Osteocyte (in vitro differentiated cells): ENCODE measurements at places on chromosomes 11 and 22.

DNA sequence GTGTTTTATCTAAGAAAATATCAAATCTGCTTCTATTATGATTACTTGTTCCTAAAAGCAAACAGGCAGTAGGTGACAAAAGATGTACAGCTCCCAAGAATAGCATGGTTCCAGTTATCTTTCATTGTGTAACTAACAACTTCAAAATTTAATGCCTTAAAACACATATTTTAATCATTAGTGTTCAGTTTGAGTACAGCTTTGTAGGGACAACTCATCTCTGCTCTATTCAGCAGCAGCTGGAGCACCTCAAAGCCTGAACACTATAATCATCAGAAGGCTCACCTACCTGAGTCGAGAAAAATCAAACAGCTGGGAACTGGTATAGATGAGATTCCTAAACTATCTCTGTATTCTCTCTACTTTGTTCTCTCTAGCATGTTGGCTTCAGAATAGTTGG is 24.3 kb upstream of the OR5B12 start:
- DNase-seq: no peak

GRCh38 chr11:95156916-95157541 is 67.4 kb downstream of the ENDOD1 start:
- no peak for DNase-seq

DNA sequence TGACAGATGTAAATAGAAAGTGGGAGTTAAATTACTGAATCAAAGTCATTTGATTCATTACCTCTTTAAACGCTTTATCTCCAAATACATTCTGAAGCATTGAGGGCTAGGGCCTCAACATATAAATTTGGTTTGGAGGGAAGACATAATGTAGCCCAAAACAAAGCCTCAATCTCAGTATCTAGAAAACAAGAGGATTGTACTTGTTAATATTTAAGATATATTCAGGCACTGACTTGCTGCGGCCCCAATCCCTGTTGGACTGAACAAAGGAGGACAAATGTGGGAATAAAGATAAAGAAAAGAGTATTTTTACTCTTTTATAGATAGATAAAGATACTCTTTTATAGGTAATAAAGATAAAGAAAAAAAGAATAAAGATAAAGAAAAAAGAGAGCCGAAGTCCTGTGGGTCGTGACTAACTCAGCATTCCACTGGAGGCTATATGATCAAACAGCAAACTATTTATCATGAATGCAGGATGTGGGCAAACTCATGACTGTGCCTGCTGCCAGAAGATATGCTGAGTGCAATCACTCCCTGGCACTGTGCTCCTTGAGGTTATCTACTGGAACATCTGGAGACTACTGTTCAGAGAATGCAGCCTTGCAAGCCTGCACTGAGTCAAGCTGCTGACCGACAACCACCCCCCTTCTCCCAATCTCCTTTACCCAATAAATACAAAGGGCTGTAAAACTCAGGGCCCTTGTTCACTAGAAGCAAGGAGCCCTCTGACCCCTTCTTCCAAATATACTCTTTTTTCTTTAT is 6.9 kb downstream of the OR10V1 start:
- DNase-seq: no peak

DNA sequence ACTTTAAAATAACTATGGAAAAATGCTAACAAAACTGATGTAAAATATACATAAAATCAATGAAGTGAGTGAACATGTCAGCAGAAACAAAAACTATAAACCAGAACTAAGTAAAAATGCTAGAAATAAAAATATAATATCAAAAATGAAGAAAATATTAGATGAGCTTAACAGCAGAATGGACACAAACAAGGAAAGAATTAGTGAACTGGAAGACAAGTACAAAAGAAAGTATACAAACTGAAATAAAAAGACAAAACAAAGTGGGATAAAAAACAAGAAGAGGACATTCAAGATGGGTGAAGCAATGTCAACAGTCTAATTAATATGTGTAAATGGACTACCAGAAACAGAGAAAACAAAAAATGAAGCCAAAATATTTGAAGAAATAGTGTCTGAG is 339.2 kb downstream of the NXPE2 start:
- DNase-seq: no peak

GRCh38 chr11:11186249-11186648 is 166.8 kb downstream of the CSNK2A3 start:
- no peak for DNase-seq

GRCh38 chr11:103055221-103055890 is 36.6 kb downstream of the DCUN1D5 start:
- DNase-seq: no peak

GRCh38 chr11:80261776-80262175 is 820.9 kb upstream of the TENM4 start:
- DNase-seq: no peak

DNA sequence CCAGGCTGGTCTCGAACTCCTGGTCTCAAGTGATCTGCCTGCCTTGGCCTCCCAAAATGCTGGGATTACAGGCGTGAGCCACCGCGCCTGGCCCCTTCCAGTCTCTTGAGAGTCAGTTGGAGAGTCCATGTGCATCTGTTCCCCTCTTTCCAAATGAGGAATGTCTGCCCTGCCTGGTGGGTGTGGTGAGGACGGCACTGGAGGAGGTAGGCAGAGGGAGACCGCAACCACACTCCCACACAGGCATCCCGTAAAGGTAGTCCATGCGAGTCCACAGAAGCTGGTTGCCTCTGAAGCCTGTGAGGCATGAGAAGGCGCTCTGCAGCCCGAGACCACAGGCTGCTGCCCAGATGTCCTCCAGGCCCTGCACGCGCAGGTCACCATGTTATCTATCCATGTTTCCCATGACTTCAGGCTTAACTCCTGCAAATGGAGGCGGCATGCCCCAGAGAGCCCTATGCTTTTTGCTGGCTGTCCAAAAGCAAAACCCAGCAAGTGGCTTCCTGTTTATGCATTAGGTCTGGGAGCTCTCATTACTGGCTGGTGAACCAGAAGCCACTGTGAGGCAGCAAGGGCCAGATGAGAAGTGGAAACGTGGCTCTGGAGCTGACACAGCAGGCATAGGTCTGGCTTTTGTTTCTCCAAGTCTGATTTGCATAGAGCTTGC is 43.4 kb downstream of the GRIK4 start:
- no peak for DNase-seq

DNA sequence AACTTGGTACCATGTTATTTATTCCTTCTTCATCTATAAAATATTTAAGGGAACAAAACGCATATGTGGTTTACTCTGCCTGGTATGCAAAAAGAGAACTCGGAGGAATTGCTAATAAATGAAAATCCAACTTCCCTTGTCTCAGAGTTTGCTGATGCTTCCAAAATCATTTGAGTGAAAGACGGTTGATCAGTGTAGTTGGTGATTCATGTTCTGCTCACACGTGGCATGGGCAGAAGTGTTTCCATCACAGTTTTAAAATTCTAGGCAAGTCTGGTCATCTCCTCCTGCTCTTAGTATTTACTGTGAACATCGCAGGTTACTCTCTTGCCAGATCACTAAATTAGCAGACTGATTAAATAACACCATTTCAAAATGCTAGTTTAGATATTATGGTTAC is 11.9 kb upstream of the PARVB start:
- no peak for DNase-seq

- DNase-seq: no peak
These were observed 907.1 kb downstream of the DLG2 start for GRCh38 chr11:84719935-84720577.

- no peak for DNase-seq
These were observed 94.5 kb downstream of the CD44 start for GRCh38 chr11:35233518-35233917.

DNA sequence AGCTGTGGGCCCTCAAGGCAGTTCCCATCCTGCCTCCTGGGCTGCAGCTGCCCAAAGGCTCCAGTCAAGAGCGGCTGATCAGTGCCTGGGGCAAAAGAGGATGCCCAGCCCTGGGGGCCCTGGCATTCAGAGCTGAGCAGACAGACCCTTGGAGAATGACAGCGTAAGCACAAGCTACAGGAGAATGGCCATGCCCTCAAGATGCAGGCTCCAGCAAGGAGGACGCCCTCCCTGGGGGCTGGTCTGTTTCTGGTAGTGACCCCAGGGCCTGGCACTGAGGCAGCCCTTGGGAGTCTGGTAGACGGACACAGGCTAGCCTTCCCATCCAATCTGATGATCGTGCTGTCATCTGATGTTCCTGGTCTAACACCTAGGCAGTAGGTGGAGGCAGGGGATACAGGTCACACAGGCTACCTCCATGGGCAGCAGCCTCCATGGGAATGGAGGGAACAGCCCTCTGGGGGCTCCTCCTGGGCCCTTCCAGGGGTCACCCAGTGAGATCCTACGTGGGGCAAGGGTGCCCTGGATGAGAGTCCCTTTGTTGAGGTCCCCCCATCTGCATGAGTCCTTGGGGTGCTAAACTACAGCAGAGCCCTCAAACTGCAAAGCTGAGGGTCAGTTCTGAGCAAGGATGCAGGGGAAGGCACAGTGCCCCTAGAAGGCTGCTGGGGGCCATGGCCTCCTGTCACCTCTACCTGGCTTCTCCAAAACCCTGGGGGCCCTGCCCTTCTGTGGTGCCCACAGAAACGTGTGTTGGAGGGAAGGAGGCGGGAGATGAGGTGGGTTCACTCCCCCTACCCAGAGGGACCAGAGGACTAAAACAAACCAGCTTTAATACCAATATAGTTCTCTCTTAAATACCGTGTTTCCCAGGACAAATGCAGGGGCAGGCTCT is 10.2 kb upstream of the SF1 start:
- no peak for DNase-seq

- DNase-seq: no peak
These were observed 342.7 kb downstream of the TENM4 start for GRCh38 chr11:79098146-79098545.

DNA sequence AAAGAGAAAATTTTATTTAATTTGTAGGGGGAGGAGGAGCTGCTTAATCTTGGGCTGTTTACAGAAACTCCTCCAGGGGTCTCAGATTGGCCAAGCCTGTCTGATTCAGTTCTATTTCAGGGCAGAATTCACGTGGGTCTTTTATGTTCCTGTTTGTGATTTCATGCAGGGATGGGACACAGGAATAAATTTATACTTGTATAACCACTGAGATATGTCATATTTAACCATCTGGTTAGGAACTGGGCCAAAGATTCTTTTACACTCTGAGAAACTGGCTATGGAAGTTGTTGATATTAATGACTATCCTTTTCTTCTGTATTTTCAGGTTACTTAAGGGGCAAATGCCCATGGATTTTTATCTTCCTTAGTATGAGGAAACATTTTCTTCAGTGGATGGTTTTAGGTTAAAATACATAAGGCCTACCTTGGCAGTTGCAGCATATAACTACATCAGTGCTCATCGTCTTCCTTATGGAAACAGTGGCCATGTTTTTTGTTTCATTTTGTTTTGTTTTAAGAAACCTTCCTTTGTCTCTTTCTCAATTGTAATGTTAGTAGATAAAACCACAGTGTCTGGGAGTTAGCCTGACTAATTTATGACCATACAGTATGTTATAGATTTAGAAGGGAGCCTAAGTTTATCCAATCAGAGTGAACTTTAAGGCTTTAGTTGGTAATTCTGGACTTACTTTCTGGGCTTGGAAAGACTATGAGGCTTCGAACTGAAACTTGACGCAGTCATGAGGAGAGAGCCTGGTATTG is 132.4 kb upstream of the ANO3 start:
- no peak for DNase-seq

GRCh38 chr11:61725781-61726231 is 26.6 kb upstream of the MYRF start:
- no peak for DNase-seq

- no peak for DNase-seq
These were observed 41.5 kb downstream of the OR4D9 start for GRCh38 chr11:59552844-59553243.

GRCh38 chr11:121048464-121049233 is 24.7 kb downstream of the TBCEL start:
- DNase-seq: no peak

GRCh38 chr11:103798446-103798845 is 238.0 kb upstream of the DDI1 start:
- no peak for DNase-seq

DNA sequence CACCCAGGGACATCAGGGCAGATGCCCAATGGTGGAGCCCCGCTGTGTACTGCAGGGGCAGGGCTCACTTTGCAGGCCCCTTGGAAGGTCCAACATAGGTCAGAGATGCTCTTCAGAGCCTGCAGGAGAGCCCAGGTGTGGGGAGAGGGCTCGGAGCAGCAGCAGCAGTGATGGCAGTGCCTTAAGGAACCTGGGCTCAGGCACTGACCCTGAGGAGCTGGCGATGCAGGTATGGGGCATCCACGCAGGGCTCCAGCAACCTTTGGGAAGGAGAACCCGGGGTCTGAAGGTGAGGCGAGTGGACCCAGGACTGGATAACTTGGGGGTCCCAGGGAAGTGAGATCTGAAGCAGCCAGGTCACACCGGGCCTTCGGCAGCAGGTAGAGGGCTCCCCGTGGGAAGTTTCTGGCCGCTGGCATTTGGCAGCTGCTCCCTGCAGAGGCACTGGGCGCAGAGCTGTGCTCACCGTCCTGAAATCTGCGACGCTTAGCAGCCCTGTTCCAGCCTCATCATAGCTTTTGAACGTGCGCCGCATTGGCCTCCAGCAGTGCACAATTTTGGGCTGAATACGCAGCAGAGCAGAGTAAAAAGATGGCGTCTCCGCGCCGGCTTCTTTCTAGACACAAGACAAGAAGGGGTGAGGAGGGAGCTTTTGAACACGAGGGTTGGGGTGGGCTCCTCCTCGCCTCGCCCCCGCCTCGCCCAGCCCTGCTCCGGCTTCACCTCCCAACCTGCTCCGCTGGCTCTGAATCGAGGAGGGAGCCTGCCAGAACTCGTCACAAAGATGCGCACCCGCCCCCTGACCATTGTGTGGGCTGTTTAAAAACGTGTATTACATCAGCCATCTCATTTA is 118.8 kb downstream of the MPPED1 start:
- no peak for DNase-seq

- no peak for DNase-seq
These were observed 4.8 kb downstream of the RTL6 start for GRCh38 chr22:44493206-44493605.

DNA sequence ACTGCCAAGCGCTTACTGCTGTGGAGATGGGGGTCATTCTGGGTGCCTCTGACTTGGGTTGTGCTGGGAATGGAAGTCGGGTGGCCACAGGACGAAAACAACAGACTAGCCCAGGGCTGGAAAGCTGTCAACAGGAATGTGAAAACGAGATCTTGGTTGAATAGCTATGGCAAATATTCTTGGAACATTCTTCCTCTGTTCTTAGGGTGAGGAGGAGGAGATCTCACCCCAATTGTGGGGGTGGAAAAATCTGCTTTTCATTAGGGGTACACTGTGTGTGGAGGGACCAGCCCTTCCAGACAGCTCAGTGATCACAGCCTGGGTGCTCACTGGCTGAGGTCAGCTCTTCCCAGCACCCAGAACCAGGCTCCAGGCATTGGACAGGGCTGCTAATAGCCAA is 52.0 kb upstream of the PRSS23 start:
- DNase-seq: no peak

GRCh38 chr11:57776577-57777210 is 15.1 kb downstream of the CTNND1 start:
- DNase-seq: no peak

DNA sequence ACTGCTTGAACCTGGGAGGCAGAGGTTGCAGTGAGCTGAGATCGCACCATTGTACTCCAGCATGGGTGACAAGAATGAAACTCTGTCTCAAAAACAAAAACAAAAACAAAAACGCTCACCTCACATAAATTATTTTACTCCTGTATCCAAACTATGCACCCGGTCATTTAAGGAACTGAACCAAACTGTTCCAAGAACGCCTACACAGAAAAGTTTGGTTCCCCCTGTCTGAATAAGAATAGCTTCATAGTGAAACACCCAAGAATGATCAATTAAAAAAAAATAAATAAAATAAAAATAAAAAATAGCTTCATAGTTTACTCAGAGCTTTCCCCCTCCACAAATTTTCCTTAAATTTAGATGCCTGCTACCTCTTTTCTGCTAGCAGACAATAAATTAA is 13.7 kb downstream of the NUP98 start:
- DNase-seq: no peak

GRCh38 chr11:23022854-23023253 is 162.6 kb upstream of the CCDC179 start:
- no peak for DNase-seq
